ENCODE measurements at places on chromosomes 2 and 18.

DNA sequence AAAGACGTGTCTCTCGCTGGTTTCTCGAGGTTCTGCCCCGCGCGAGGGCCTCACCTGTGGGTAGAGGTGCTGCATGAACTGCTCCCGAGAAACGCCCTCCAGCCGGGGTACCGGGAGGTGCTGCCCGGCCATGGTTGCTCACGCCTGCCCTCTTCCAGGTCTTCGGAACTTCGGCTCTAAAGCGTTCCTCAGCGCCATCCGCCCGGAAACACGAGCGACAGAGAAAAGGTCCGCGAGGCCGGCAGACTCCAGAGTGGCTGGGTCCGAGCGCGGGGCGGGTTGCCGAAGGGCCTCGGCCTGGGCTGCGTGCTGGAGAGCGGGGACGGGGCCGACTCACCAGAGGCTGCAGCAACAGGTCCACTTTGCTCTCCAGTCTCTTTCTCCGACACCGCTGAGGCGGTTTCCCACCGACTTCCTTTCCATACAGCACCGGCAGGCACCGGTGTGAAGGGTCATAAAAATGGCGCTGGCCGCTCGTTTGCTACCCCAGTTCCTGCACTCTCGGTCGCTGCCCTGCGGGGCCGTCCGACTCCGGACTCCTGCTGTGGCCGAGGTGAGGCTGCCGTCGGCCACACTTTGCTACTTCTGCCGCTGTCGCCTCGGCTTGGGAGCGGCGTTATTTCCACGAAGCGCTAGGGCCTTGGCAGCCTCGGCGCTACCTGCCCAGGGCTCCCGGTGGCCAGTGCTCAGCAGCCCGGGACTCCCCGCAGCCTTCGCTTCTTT, at the start of the genes MAIP1 and TYW5:
TSS of gene MAIP1 (plus strand) at position 244 of the 723 bp plus-strand sequence. CDS start at position 461, 217 bp downstream.
TSS of gene TYW5 (minus strand) at position 153 of the 723 bp plus-strand sequence. CDS start at position 132, 21 bp downstream.
- peak; percentile 61 for DNase-seq

- DNase-seq = no peak
These were observed 286.1 kb upstream of the HNRNPA3 start for GRCh38 chr2:176926453-176926852.

GRCh38 chr2:42256505-42256904, 87.4 kb downstream of the EML4 start:
- no peak for DNase-seq

- DNase-seq = no peak
These were observed at the start of gene MOGAT1 for GRCh38 chr2:222671259-222672067. MOGAT1 (plus strand) TSS chr2:222671658; CDS start chr2:222671786, 128 bp downstream.

DNA sequence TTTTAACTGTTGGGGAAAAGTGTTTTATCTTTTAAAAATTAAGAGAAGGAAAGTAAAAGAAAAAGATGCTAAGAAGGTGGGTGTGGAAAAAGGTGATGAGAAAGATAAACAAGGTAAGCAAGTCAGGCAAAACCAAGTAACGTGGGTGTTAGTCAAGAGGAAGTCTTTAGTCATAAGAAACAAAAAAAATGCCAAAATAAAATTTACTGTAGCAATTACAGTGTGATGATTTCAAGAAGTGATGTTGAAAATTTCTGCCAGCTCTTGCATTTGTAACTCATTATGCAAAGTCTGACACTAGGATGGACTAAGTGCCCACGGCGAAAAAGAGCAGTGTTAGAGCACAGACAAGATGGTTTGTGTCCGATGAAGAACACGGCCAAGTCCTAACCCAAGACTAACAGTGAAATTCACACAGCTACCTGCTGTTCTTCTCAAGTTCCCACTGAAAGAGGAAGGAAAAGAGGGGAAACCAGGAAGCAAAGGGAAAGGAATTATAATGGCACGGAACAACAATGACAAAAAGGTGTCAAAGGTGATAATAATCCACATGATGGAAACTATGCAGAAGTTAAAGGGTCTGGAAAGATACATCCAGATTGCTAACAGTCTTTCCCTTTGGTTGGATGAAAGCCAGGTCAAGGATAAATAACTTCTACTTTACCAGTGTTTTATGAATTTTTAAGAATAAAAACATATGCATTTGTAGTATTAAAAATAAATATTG, 34.1 kb downstream of the NOL10 start:
- DNase-seq = no peak

DNA sequence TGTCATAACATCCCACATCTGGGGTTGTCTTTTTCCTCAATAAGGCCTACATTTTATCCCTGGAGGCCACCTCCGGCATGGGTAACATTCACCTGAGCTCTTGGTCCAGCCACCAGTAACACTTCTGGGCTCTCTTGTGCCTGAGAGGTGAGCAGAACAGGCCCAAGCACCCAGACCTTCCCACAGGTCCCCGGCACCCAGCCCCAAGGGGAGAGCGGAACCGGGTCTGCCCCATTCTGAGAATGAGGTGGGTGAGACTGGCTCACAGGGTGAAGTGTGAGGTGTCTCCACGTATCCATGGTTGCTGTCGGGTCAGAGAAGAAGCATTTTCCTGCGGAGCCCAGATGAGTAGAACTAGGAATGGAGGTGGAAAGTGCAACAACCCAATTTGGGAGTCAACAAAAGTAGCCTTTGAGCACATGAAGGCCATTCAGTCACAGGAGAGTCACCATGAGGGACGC, 496.7 kb upstream of the MYT1L start:
- DNase-seq = no peak

DNA sequence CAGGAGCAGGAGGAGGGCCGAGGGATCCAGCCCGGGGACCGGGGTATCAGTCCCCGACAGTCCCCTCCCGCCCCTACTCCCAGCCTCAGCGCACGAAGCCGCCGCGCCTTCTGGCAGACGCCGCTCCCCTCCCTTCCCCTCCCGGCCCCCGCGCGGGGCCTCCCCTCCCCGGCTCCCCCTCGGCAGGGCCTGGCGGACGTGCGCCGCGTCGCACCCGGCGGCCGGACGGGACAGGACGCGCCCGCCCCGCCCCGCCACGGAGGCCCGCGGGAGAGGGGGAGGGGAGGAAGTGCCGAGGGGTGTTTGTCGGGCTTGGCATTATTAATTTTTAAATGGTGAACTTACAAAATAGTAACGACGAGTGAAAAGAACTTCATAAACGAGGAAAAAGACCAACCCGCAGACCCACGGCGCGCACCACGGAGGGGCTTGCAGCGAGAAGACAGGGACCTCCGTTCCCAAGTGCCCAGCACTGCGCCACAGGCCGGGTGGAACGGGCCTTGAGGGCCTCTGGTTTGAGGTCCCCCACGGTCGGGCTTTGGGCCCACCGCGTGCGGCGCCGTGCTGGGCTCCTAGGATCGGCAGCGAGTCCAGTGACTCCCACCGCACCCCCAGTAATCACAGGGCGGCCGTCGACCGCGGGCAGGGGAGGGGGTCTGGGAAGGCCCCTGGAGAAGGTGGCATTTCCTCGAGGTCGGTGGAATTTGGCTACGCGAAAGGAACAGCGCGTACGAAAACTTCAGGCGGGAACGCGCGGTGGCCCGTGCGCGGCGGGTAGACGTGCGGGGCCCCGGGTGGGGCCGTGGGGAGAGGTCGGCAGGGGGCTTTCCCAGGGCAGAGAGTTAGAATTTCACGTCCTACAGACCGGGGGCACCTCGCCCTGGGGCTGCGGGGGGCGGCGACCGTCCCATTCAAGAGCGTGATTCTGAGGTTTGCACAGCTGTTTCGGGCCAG, 954 bp upstream of the CTDSP1 start:
- DNase-seq = peak; percentile 87

DNA sequence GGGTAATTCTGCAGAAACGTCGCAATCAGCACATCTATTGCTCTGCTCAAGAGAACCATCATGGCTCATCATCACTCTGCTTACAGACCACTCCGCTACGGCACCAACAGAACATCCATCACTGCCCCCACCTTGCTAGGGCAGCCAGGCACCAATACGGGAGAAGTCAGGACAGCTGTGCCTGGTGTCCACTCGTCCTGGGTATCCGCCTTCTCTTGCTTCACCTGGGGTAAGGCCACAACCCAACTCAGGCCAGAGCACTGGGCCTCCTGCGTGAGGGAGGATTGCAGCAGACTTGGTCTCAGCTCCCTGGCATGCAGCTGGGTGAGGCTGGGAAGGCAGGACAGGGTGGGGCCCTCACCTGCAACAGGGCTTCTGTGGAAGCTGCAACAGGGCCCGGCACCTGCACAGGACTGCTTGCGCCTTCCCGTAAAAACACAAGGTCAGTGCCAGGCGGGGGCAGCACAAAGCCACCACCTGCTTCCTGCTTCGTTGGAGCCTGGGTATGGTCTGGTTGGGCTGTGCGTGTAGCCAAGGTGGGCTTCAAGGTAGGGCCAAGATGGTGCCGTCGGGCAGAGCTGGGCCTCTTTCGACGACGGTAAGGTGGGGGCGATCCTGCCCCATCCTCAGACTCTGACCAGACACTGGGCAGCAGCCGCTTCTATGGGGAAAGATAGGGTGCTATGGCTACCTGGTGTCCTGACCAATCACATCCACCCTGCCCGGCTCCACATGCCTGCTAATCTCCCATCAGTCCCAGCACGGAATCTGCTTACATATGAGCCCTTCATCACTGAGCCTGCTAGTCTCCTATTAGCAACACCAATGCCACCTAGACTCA, 7.1 kb upstream of the CFAP53 start:
- no peak for DNase-seq

DNA sequence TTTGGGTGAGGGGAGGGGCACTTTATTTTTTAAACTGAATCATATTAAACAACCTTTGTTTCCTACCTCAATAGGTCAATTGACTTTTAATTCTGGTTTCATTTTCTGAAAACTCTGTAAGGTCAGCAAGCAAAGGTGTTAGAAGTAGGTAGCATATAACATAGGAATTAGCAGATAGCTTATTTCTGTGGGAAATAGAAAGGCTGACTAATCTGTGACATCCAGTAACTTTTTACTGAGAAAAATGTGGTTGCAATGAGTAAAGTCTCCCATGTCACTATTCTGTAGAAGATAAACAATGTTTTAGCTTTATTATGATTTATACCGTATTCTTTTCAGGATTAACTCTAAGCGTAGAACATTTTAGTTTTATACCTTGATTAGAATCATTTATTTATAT, 240.4 kb downstream of the PLCL1 start:
- no peak for DNase-seq

DNA sequence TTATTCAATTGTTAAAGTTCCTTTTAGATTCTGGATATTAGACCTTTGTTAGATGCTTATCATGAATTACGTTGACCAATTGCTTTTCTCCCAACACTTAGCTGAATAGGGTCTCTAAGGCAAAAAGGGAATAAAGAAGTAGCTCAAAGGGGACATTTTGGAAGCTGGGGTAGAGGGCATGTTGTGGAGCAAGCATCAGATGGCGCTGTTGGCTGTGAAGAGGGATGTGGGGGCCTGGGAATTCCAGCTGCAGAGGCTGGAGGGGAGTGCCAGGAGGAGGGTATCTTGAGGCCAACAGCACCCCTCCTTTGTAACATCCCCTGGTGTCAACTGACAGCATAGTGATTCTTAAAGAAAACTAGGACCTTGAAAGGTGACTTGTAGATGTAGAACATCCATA, 198.2 kb downstream of the ADCYAP1 start:
- DNase-seq = no peak

- DNase-seq = no peak
These were observed 175.8 kb upstream of the NETO1 start for GRCh38 chr18:73043611-73044010.

DNA sequence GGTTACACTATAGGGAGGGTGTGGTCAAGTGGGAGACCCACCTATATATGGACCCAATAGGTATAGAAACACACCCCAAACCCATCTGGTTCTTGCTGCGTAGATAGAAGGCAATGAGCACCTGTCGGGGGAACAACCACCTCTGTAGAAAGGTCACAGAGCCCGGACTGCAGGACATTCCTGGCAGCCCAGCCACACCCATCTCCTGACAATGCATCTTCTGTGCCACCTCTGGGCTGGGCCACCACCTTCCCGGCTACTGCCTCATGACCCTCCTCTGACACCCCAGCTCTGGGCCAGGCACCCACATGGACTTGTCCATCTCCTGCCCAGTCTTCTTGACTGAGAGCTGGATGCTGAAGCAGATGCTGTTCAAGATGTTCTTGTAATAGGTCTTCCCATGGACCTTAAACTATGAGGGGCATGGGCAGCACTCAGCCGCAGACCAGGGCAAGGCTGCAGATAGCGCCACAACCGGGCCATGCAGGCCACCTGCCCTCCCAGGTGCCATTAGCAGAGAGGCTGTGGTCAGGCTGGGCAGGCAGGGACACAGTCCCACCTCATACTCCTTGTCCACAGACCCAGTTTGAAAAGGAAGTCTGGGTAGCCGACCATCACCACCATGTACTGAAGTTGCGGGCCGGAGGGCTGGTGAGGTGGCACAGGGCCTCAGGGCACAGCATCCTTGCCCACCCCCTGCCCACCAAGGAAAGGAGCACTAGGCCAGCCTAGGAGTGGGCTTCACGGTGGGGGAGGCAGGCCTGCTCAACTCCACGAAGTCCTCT, 9.3 kb downstream of the ALPG start:
- no peak for DNase-seq

- no peak for DNase-seq
These were observed 181.5 kb downstream of the EN1 start for GRCh38 chr2:118665784-118666529.

- no peak for DNase-seq
These were observed 73.3 kb upstream of the FZD7 start for GRCh38 chr2:201960305-201960704.

DNA sequence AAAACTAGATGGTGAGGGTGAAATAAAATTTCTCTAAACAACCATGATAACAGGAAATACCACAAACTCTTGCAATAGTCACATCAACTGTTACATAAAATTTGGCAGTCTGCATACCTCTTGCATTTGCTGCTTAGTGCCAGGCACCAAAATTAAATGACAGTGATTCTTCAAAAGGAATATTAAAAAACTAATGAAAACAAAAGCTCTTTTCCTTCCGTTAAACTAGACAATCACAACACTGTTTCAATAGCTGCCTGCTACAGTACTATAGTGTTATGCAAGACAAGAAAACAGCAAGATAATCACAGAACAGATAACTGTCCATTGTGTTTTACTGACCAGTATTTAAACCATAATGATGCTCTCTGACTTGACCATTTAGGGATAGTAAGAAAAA, 239.0 kb upstream of the SMAD7 start:
- no peak for DNase-seq

GRCh38 chr2:147649998-147650397, 194.8 kb upstream of the ACVR2A start:
- DNase-seq = no peak

- DNase-seq = no peak
These were observed 9.3 kb upstream of the ARMC9 start for GRCh38 chr2:231189171-231189530.

DNA sequence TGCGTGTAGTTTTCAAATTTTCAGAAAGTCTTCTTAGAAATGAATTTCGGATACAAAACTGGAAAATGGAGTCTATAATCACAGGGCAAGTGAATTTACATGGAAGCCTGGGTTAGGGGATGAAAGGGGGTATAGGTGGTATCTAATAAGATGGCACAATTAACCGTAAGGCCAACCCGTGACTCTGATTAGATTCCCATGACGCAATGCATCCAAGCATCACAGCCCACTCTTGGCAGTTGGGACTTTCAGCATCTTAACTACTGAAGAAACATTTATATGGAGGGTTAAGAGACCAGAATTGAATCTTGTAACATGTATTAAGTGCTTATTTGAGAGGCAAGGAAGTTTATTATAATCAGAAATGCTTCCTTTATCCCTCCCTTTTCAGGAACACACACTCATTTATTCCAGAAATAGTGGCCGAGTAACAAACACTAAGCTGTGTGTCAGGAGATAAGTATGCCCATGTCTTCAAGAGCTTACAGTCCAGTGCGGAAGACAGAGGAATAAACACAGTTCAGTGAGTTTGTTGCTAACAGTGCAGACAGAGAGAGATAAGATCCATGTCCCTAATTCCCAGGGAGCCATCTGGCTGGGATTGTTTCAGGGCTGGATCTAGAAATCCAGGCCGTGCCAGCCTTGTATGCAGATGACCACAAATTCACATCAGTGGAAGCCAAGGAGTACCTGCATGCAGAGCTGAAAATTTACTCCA, 151.2 kb downstream of the ANTXR1 start:
- no peak for DNase-seq
